Epithelial cell of proximal tubule (primary cell): ENCODE measurements at places on chromosomes 1 and 21. TPM values are rescaled to one million over a fixed set of nuclear protein-coding genes. Genes with fewer than 3 reads are reported as not detected.

DNA sequence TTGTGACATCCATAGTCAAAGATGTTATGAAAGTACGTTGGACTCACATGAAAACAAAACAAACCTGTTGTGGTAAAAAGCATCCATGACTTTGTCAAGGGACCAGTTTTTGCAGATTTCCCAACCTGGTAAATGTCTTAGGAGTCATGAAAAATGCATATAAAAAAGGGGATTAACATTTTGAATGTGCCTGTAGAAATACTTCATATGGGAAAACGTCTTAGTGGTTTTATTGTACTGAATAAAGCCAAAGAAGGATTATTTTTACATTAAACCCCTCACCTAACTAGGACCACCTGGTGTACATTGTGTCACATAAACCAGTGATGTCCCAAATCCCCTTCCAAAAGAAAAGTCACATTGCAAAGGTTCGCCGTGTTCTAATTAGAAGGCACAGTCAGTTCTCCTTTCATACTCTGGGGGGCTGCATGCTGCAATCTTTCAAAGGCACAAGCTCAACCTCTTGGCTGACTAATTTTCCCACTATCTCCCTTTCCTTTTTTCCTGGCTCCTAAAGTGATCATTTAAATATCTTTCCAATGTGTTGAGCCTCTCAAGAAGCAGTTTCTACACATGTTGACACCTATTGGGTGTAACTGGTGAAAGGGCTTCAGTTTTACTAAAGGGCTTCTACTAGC, 119.8 kb upstream of the SPAG17 start:
- no peak for DNase-seq

The CD101 gene
- total RNA-seq = 0.14 and 0.29 TPM in 2 replicates

GRCh38 chr1:217425422-217425821, 205.5 kb downstream of the GPATCH2 start:
- DNase-seq = no peak

DNA sequence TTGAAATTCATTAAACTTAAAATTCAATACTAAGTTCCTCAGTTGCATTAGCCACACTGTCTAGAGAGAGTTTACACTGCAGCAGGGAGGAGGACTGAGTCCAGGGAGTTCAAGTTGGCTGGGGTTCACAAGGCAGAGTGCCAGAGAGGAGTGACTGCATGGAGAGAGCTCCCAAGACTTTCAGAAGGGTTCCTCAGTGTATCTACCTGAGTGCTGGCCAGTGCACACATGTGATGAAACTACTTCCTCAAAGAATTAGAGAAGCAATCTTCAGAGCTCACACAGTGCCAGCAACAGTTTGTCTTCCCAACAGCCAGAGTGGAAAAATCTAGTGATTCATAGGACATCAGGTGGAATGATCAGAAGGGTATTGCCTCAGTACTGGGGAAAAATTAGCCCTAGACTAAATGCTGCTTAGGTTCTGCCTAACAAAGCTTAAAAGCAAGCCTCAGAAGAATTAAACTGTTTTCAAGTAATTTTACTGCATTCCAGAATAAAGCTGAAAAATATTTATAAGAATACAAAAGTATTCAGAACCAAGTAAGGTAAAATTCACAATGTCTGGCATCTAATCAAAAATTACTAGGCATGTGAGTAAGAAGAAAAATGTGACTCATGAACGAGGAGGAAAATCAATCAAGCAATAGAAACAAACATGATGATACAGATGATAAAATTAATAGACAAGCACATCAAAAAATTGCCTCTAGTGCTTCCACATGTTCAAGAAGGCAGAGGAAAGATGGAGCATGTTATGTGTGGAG, 10.4 kb upstream of the WNT3A start:
- DNase-seq = peak; percentile 7

- no peak for DNase-seq
Observed at GRCh38 chr1:167630568-167631385, 745 bp downstream of the RCSD1 start.

DNA sequence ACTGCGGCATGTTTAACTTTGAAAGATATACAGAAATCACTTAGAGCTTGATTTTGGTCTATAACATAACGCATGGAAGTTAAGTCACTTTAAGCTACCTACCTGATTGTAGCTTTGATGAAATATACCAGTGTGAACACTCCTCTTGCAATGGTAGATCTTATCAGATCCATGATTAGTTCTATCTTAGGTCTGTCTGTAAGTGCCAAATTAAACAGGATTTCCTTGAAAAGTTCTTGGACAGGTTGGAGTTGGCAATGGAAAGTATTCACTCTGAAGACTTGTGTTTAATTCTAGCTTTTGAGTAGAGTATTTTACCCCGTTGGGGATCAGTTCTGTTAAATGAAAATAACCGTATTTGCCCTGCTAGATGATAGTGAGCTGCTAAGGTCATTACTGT, 4.1 kb upstream of the ADGRL4 start:
- DNase-seq = no peak

GRCh38 chr1:22975694-22976093, 3.0 kb upstream of the LACTBL1 start:
- DNase-seq = no peak

DNA sequence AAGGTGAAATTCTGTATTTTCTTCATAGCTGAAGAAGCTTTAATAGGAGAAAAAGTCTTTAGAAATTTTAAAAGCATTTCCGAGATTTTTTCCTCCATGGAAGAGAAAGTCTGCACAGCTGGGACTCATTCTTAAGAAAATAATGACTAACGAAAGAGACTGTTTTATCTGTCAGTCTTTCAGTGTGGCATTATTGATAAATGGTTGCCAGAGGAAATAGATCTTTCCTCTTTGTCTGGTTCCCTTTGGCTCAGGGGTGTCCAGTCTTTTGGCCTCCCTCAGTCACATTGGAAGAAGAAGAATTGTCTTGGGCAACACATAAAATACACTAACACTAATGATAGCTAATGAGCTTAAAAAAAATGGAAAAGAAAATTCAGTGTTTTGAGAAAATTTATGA, 49.9 kb downstream of the KDM1A start:
- DNase-seq = no peak

The KCNH1 gene
- 6.9 and 10.1 TPM in 2 replicates for total RNA-seq
